ENCODE measurements at places on chromosomes 12 and 14. TPM values are rescaled to one million over a fixed set of nuclear protein-coding genes. Genes with fewer than 3 reads are reported as not detected.
A peak's percentile ranks its signal among the peaks of the same experiment; 100 is the strongest.

Gene PCBP2
- 644 TPM for total RNA-seq

Gene OR4K1
- 0.29 TPM for total RNA-seq

Gene MIPOL1
- total RNA-seq = 16.3 TPM

Gene DDIT3
- total RNA-seq = 142 TPM

Gene NELL2
- total RNA-seq = 66.5 TPM

GRCh38 chr12:46186088-46186487 lies 82.8 kb downstream of the SLC38A1 start:
- ATAC-seq = no peak

GRCh38 chr14:100573002-100573756 lies 14.0 kb downstream of the BEGAIN start:
- peak; percentile 30 for ATAC-seq

GRCh38 chr14:85549697-85550096 lies 19.8 kb downstream of the FLRT2 start:
- no peak for ATAC-seq

DNA sequence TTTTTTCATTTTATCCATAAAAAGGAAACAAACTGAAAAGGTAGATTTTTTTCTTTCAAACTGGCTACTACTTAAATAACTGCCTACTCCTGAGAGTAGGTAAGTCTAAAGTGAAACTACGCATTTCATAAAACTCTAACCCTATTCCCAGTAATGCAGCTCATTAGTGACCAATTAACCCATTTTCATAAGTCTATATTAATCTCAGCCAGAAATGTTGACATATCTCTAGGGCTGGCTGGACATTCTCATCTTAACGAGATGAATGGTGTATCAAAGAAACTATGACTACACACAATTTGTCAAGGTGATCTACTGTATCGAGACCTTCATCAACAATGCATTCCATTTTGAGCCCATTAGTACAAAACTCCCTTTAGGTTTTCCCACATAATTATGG lies 57.2 kb downstream of the EPS8 start:
- ATAC-seq = no peak

GRCh38 chr14:103569408-103569807 lies 6.6 kb downstream of the COA8 start:
- no peak for ATAC-seq

GRCh38 chr14:93329965-93330608 lies 2.7 kb downstream of the BTBD7 start:
- no peak for ATAC-seq

DNA sequence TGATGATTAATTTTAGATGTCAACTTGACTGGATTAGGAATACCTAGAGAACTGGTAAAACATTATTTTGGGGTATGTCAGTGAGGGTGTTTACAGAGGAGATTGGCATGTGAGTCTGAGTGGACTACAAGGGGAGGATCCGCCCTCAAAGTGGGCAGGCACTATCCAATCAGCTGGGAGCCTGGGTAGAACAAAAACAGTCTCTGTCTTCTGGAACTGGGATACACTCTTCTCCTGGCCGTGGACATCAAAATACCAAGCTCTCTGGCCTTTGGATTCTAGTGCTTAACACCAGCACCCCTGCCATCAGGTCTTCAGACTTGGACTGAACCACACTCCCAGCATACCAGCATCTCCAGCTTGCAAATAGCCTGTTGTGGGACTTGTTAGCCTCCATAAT lies 4.4 kb upstream of the SCAF11 start:
- no peak for ATAC-seq

GRCh38 chr12:131367983-131368667 lies 342.8 kb upstream of the SFSWAP start:
- ATAC-seq = no peak

- ATAC-seq = no peak
These were observed 38.4 kb downstream of the IFNG start for GRCh38 chr12:68121143-68121542.
